ENCODE measurements at places on chromosomes 16 and 17. TPM values are rescaled to one million over a fixed set of nuclear protein-coding genes. Genes with fewer than 3 reads are reported as not detected.

GRCh38 chr16:23557779-23558702 is 514 bp downstream of the UBFD1 start:
- DNase-seq = no peak
- no peaks in the 10 kb centered on the region for H3K27me3 ChIP-seq
- H3K36me3 ChIP-seq = peaks cover 5% of the 10 kb centered on the region
- H3K4me3 ChIP-seq = peak overlapping the region; percentile 95
- peaks cover 14% of the 10 kb centered on the region for H3K4me1 ChIP-seq
- H3K27ac ChIP-seq = peak overlapping the region; percentile 96

- H3K4me3 ChIP-seq = no peak overlapping the region
- H3K27me3 ChIP-seq = peaks cover 6% of the 10 kb centered on the region
- H3K36me3 ChIP-seq = peaks cover 5% of the 10 kb centered on the region
- DNase-seq = no peak
Observed at GRCh38 chr16:83895243-83895642, 3.7 kb upstream of the MLYCD start.

GRCh38 chr16:56470666-56471065 is 19.3 kb downstream of the OGFOD1 start:
- no peaks in the 10 kb centered on the region for H3K27me3 ChIP-seq
- DNase-seq = no peak
- H3K4me1 ChIP-seq = no peaks in the 10 kb centered on the region
- no peak overlapping the region for H3K4me3 ChIP-seq
- H3K36me3 ChIP-seq = peaks cover 7% of the 10 kb centered on the region

DNA sequence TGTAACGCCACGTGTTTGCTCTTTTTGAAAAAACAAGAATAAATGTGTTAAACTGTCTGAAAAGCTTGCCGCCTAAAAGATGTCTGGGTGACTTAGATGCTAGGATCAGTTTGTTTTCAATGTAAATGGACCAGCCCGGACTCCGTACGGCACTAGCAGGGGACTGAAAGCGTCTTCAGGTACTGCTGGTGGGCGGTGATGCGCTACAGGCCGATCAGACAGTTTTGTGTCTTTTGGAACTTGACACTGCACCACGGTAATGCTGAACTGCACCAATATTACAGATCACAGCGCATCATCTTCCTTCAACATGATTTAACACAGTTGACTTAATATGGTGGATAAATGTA is 727 bp upstream of the MBTPS1 start:
- peak; percentile 13 for DNase-seq
- peak overlapping the region; percentile 94 for H3K4me3 ChIP-seq
- no peaks in the 10 kb centered on the region for H3K27me3 ChIP-seq
- H3K36me3 ChIP-seq = peaks cover 8% of the 10 kb centered on the region
- H3K27ac ChIP-seq = peak overlapping the region; percentile 92

DNA sequence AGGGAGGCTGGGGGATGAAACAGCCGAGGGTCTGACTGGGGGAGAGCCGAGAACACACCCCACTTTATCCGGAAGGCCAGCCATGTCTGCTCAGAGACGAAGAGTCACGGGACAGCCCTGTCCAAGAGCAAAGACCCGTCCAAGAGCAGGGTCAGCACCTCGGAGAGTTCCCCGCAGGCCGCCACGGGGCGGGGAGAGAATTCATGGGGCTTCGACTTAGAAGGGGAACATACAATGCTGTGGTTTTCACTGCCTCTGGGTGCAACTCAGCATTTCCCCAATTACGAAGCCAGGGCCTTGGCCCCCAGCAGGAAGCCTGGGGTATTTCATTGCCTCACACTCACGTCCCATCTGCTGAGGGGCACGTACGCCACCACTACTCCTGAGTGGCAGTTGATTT is 59.3 kb downstream of the JPH3 start:
- peaks cover 31% of the 10 kb centered on the region for H3K27me3 ChIP-seq
- no peaks in the 10 kb centered on the region for H3K4me1 ChIP-seq

DNA sequence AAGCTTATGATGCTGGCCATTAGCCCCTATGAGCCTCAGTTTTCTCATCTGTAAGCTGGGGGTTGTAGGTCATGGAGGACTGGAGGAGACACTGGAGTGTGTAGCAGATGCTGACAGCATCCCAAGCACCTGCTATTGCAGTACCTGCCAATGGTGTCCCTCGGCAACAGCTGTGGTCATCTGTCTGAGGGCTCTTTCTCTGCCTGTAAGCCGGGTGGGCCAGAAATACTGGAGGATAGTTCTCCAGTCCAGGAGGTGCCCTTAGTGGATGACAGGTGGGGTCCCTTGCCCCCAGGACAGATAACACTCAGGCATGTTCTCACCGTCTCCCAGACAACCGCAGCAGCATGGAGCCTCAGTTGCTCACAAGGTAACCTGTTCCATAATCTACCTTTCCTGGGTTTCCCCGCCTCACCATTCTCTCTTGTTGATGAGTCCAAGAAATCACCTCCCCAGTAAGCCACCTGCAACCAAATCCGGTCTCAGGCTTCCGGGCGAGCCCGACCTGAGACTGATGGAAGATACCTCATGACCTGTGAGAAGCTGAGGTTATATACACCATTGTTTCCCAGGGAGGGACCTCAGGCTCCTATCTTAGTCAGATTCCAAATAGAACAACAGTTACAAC is 23.8 kb downstream of the NLRP1 start:
- DNase-seq = no peak
- H3K27ac ChIP-seq = no peak overlapping the region
- H3K4me1 ChIP-seq = peaks cover 67% of the 10 kb centered on the region

GRCh38 chr17:68327823-68328557 is 36.7 kb downstream of the ARSG start:
- H3K4me3 ChIP-seq = no peak overlapping the region

GRCh38 chr16:62870554-62870953 is 834.3 kb upstream of the CDH8 start:
- no peak for DNase-seq
- H3K4me3 ChIP-seq = no peak overlapping the region
- no peaks in the 10 kb centered on the region for H3K4me1 ChIP-seq
- H3K36me3 ChIP-seq = no peaks in the 10 kb centered on the region

GRCh38 chr16:11570258-11570657 is 16.5 kb downstream of the LITAF start:
- H3K27me3 ChIP-seq = no peaks in the 10 kb centered on the region
- H3K27ac ChIP-seq = peak overlapping the region; percentile 99
- peaks cover 87% of the 10 kb centered on the region for H3K4me1 ChIP-seq
- peaks cover 21% of the 10 kb centered on the region for H3K36me3 ChIP-seq
- H3K4me3 ChIP-seq = peak overlapping the region; percentile 24

NXPH3 gene
- total RNA-seq = not detected

ABCC12 gene
- total RNA-seq = not detected

KRTAP4-9 gene
- not detected for total RNA-seq

BCO1 gene
- not detected for total RNA-seq

TP53TG3C gene
- not detected for total RNA-seq

EPN3 gene
- not detected for total RNA-seq
